ENCODE measurements at places on chromosomes 2 and 18.
A peak's percentile ranks its signal among the peaks of the same experiment; 100 is the strongest.

- no peak for DNase-seq
Measured at GRCh38 chr18:4230450-4231168, 224.5 kb downstream of the DLGAP1 start.

DNA sequence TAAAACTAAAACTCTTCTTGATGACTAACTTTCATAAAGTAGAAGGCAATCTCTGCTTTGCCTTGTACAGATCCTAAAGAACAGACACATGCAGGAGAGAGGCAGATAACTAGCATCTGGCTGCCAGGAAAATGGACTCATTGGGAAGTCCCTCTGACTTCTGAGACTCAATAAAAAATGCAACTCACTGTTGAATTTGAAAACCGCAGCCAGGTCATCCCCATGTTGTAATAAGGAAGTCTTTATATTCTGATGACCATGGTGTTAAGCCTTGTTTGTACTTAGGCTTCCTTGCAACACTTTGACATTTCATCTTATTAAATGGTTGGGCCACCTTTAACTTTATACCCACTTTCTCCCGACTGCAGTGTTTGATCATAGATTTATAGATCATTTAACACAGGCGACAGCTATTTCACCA is 375.1 kb upstream of the KCNH7 start:
- no peak for DNase-seq

DNA sequence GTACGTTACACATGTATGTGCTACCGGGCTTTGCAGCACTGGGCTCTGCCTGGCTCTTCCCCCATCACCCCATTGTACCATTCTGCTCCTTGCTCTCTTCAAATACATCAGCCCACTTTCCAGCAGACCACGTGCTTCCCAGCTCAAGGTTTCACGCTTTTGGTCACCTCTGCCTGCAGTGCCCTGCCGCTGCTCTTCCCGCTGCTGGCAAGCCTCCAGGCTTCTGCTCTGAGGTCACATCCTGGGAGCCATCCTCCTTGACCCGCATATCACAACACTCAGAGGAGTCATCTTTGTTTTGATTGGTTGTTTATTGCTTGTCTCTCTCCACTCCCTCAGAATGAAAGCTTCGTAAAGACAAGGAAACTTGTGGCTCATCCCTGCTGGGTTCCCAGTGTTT is 34.1 kb downstream of the KIF5C start:
- DNase-seq = no peak

DNA sequence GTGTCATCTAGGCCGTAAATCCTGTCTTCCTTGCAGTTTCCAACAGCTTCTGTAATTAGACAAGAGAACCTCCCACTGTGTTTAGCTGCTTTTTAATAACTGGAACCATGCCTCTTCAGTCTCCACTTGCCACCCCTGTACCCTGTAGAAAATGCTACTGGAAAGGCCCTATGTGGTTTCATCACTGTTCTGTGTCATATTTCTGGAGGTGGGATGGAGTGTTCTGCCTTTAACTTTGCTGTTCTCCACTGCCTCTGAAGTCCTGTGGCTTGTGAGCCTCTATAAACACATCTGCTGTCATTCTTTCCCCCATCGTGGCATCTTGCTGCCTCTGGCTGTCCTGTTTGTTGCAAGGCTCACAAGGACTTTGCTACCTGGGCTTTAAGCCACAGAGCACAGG is 17.9 kb downstream of the MGAT5 start:
- no peak for DNase-seq

- no peak for DNase-seq
Measured at GRCh38 chr18:58427321-58427720, 201.6 kb downstream of the ALPK2 start.

DNA sequence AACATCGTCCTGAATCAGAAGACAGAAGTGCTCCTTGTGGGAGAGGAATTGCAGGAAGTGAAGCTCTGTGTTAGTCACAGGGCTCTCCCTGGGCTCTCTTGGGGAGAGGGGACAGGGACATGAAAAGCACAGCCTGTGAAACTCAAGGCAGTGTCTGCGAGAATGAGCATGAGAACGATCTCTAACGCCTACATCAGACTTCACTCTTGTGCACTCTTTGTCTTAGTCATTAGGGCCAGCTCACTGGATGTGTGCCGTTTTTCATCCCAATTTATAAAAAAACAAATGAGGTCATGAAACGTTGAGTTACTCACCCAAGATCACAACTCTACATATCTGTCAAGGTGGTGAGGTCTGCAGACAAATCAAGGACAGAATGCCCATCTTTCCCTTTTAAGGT is 27.0 kb upstream of the TWIST2 start:
- DNase-seq = no peak

GRCh38 chr2:178917555-178917954 is 110.3 kb upstream of the TTN start:
- no peak for DNase-seq

DNA sequence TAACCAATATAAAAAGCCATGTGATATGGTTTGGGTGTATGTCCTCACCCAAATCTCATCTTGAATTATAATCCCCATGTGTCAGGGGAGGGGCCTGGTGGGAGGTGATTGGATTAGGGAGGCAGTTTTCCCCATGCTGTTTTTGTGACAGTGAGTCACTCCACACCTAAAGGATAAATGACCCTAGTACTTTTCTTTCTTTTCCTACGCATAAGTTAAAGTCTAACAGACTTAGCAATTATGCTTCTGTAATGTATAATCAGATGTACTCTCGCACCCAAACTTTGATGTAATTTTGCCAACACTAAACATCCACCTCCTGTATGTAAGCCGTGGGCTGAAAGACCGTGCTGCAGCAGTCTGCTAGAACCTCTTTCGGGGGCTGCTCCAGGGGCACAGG is 97.2 kb upstream of the DSEL start:
- DNase-seq = peak; percentile 50

DNA sequence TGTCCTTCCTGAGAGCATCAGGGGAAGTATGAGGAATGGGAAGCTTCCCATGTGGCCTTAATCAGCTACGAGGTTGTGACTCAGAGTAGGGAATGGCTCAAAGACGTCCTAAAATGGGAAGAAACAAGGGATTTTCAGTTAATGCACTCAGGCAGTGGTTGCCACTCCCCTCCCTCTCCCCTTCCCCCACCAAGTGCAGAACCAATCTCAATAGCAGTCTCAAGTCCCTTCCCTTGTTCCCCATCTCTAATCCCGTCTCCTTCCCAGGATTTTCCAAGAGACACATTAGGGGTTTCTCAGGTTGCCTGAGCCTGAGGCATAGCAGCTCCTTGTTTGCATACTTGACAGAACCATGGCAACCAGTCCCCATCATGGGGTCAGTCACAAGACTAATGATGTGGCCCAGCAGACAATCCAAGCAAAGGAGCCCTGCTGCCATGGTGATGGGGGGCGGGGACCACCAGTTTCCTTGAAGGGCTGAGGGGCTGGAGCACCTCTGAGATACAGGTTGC is 18.2 kb upstream of the RESP18 start:
- no peak for DNase-seq

DNA sequence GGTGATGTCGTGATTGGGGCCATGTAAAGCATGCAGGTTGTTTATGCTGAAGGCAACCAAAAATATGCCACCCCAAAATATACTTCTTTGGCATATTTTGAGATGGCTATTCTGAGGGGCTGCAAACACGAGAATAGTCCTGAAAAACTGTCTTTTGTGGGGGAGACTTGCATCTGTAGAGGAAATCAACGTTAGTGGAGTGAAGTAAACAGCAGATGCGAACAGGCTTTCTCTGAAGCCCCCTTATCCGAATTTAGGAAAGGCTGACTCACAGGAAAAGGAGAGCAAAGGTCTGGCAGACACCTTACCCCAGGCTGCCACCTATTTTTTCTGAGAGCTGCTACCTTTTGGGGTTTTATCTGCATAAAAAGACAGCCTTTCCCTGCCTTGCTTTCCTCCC is 44.6 kb upstream of the MSH6 start:
- DNase-seq = no peak

- no peak for DNase-seq
Measured at GRCh38 chr18:74281980-74282754, 9.6 kb downstream of the CYB5A start.

- DNase-seq = peak; percentile 26
Measured at GRCh38 chr2:13046557-13047165, 329.9 kb downstream of the TRIB2 start.

GRCh38 chr2:100971221-100971620 is 30.9 kb upstream of the RPL31 start:
- no peak for DNase-seq

DNA sequence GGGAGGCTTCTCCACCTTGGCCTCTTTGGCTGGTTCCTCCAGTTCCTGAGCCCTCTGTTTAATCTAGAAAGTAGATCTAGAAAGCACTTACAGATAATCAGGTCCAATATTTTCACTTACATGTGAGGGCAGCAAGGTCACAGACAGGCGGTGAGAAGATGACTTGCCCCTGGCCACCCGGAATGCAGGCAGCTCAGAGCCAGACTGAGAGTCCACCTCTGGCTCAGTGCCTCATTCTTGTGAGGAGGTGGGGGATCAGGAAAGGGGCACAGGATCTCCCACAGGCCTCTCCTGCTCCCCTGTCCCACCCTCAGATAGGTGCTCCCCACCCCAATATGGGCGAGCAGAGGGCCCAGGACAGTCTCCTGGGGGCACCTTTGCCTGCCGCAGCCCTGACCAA is 5.8 kb downstream of the WNT6 start:
- no peak for DNase-seq

DNA sequence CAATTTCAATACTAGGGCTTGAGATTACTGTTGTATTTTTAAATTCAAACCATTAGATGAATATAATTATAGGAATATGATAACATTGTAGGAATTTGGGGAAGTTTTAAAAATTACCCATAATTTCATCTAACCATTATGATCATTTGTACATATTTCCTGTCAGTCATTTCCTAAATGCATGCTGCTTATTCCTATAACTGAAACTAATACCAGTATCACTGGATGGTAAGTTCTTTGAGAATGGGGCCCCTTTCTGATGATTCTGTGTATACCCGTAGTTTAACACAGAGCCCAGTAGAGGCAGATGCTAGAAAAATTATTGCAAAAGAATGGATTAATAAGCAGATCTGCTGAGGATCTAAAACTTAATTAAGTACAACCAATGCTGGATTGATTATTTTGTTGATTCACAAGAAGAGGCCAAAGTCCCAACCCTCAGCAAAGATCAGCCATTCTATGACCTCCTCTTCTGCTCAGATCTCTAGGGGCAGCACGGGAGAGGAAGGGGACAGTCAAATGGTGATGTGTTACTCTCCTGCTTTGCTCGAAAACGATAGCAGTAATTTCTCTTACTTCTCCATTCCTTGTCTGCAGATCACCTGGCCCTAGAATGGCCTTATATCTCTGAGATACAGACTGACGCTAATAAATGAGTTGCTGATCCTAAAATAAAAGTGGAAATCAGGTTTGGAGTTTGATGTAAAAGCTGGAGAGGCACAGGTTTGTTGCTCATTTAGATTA is 69.5 kb upstream of the PELI1 start:
- DNase-seq = no peak

DNA sequence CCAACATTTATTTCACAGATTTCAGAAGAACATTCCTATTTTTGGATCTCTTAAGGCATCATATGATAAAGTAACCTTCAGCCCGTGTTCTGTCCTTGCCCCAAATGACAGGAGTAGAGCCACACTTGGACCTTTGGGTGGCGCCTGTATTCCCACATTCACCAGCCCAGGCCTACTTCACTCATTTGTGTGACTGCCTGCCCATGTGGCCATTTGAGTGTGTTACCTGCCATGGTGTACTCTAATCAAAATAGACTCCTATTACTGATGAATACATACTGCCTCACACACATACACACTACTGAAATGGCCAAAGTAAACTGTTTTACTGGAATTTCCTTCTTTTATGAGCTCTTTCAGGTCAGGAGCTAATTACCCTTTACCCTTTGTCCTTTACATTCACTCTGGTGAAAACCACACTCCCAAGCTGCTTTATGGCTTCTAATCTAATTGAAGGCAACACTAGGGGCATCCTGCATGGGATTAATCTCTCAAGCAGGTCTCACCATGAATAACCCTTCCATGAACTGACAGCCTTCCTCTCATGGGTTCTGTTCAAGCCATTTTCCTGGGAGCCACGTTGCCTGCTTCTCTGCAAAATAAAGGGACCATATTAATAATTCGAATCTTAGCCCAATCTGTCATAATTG is 271.0 kb upstream of the GALNT5 start:
- DNase-seq = peak; percentile 85

- DNase-seq = no peak
Measured at GRCh38 chr2:220168891-220169546, 541.6 kb downstream of the SLC4A3 start.

GRCh38 chr2:69581774-69582581 is 61.6 kb downstream of the AAK1 start:
- DNase-seq = no peak

- no peak for DNase-seq
Measured at GRCh38 chr2:70062270-70062669, 25.0 kb upstream of the PCBP1 start.

DNA sequence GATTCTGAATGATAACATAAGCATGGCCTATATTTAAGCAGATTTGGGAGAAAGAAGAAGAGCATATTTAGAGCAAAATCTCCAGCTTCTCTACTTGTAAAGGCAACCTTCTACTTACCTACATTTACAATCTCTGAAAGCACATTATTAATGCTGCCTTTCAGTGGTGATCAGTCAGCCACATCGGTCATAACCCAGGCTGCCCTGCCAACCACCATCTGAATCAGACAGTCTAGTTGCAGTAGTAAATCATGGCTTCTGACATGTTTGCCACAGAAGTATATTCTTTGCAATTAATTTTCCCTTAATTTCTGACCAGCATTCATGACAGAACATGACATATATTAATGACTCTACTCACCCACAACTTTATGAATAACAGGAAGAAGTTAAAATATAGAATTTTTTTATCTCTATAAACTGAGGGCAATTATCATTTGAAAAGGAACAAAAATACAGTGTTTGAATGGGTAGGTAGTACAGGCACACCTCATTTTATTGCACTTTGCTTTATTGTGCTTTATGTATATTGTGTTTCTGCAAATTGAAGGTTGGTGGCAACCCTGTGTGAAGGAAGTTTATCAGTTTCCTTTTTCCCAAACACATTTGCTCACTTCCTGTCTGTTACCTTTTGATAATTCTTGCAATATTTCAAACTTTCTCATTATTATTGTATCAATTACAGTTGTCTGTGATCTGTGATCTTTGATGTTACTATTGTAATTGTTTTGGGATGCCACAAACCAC is 531.6 kb upstream of the CHAC2 start:
- DNase-seq = no peak

- DNase-seq = no peak
Measured at GRCh38 chr2:59080451-59081181, 839.5 kb upstream of the FANCL start.

DNA sequence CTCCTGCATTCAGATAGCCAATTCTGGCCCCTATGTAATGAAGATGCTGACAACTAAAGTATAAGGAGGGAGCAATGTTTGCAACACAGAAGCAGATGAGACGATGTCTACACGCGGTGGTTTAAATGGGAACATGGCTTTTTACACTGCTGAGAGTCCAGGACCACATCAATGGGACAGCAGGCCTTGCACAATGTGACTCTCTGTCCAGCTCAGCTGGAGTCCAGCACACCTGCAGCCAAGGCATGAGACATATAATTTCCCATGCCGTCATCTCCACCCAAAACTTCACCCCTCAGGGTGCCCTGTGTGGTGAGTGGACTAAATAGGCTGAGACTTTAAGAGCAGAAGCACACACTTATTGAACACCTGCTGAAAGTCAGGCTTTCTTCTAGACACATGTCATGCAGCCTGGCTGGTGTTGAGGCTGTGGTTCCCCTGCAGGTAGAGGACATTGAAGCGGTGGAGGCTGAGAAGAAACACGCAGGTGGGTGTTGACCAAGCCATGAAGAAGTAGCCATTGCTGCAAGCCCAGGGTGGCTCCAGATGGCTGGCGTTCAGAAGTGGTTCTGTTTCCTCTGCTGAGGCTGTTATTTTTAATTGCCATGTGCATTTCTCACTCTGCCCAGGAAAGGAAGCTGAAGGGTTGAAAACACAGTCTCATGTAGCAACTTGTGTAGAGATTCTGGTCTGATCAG is 345.6 kb downstream of the MYCN start:
- peak; percentile 14 for DNase-seq

All from NCI-H82 (cell line).